Stimulated activated CD8-positive, alpha-beta memory T cell treated with anti-CD3 and anti-CD28 coated beads, Interleukin-2, amount 100 ng/mL, for 48 hours (primary cell): ENCODE measurements at places on chromosomes 6 and 20.

DNA sequence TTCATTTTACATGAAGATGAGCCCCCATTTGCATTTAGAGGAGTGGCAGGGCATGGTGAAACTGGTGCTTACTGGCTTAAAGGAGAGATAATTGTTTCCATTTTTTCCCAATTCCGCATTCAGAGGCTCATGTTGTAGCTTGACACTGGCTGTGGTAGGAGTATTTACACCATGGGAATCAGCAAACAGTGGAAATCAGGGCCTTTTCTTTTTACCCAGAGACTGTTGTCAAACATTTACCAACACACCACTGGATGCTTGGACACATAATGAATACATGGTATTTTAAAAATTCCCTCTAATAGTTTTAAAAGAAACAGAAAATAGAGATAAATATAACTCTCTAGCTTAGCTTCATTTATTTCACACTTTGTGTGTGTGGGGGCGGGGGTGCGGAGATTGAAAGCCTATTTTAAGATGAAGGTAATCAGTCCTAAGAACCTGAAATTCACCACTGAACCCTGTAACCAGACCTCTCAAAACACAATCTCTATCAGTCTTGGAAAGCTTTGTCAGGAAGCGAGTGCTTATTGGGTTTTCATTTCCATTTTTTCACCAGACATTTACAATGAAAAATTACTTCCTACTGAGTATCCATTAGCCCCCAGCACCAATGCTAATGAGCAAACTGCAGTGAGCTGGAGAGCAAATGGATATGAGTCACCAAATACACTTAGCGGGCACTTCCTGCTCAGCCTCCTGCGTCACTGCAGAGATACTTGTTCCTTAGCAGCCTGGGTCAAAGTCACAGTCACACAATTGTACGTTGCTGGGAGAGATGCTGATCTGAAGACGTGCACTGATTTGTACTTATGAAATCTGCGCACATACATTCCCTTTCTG is 532.0 kb downstream of the BCKDHB start:
- no peak for DNase-seq

DNA sequence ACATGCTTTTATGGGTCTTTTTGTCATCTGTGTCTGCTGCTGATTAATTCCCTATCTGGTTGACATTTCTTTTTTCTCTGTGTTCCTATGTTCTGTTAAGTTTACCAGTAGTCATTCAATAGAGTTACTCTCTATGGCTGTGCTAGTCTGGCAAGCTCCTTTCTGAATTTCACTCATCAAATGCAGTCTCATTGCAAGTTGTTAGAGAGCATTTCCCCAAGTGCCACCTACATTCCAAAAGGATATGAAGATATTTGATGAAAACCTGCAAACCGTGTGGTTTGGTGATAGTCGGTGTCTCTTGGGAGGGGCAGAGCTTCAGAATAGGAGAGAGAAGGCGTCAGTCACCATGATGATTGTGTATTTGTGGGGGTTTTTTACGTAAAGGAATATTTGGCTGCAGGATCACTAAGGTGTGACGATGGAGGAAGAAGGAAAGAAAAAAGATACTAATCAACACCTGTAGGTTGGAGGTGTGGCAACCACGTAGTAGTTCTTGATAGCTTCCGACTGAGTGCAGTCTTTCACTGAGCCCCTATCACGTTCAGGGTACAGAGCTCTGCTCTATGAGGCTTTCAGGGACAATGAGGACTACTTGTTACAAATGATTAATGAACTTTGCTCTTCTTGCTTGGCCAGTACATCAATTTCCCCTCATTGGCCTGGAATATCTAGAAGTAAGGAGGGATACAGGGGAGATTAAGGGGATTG is 73.1 kb upstream of the TNFAIP3 start:
- no peak for DNase-seq

DNA sequence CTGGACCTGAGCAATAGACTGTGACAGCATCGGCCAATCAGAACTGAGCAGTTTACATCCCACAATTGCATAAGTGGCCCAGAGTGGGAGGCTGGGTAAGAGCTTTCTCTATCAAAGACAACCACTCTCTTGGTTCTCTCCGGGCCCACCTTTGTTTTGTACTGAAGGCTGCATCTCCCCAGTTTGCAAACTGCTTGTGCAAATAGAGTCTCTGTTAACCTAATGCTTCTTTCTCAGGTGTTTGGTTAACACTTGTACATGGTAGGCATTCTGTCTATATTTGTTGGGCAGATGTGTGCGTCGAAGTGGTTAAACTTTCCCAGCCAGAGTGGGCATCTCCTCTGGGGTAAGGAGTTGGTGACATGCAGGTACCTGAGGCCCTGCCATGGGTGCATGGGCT is 177.1 kb downstream of the CDH26 start:
- DNase-seq = no peak

- DNase-seq = no peak
Measured at GRCh38 chr20:9149796-9150195, 80.9 kb downstream of the PLCB4 start.

DNA sequence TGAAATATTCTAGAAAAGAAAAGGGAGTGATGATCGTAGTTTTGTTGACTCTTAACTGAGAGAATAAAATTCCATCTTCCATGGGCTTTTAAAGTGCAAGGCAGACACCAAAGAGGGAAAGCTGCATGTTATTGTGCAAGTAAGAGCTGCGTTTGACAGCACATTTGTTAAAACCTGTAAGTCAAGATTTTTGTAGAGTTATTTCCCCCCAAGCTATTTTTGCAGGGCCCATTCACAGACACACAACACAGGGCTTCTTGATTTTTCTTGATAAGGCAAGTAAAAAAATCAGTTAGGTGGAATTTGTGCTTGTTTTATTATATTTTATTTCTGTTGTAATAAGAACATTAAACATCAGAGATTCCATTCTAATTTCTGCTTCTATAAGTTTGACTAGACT is 13.8 kb downstream of the CFAP206 start:
- no peak for DNase-seq

DNA sequence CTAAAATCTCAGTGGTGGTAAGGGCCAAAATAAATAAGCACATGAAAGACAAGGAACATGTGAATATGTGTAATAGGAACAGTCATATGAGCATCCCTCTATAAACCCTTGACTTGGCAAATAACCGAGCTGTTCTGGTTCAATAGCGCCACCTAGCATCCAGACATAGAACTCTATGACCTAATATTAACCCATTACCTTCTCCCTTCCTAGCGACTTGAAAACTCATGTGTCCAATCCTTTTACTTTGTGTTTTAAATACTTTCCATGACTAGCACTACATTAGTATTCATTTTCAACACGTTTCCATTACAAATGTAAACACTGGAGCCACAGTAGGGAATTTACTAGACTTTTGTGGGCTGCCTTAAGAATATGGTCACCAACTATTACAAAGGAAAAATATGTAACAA is 279.7 kb downstream of the UST start:
- DNase-seq = no peak

DNA sequence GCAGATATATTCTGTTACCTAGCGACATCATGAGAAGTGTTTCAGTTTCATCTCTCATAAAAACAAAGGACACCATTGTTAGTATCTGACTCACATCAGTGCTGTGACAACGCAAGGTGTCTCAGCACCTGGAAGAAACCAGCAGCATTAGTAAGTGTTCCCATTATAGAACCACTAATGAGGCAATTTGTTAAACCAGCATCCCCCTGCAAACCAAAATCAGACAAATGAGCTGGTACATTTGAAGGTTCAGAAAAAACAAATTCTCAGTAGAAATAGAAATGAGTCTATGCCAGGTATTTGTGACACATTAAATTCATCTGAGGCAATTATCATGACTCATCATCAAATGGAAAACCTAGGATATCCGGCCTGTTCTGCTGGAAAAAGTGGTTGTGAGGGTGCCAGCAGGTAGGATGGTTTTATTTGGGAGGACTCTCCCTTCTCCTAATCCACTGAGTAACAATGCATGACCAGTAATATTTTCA is 151.7 kb downstream of the TMEM200A start:
- DNase-seq = no peak

- DNase-seq = no peak
Measured at GRCh38 chr6:5513408-5513807, 252.1 kb downstream of the FARS2 start.

DNA sequence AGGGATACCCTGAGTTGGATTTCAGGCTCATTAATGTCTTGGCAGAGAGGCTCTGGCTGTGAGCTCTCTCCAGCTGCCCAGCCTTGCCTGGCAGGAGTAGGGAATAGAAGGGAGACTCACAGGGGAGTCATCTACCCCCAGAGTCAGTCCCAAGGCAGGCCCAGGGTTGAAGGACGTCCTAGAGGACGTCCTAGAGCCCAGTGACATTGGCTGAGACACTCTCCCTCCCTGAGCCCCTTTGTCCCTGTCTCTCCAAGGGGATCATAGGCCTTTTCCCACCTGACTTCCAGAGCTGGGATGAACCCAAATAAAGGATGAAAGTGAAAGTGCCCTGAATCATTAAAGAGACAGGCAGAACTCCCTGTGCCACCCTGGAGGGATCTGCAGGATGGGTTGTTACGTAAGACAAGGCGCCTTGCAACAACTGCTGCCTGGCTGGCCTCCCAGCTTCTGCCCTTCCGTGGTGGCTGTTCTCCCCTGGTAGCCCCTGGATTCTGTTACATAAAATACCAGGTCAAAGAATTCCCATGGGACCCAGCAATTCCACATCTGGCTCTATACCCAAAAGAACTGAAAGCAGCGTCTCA is 53.6 kb upstream of the SIRPA start:
- no peak for DNase-seq

GRCh38 chr20:19966840-19967239 is 50.3 kb upstream of the NAA20 start:
- DNase-seq = no peak

DNA sequence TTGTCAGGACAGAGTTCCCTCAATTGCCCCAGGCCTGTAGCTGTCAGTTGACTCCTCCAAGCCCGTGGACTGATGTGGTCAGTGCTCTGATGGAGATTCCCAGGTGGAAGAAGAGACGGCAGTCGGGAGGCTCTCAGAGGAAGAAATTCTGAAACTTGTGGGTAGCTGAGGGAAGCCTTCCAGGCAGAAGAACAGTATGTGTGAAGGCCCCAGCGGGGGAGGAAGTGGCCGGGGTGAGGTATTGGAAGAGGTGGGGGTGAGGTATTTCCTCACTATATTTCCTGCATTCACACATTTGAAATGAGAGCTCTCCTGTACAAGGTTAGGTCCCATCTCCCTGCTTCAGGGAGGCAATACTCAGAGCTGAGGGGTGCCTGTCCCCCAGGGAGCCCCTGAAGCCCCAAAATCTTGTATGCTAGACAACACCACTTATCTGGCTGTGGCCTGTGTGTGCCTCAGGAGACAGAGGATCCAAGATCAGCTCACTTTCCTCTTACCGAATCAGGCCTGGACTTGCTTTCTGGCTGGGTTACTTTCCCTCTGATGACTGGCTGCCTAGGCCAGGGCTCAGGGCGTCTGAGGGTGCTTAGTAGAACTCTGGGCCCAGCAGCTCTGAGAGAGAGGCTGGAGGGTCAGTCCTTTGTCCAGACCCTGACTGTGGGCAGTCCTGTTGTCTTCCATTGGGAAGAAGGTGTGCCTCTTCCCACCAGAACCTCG is 49.3 kb upstream of the MYL9 start:
- peak; percentile 16 for DNase-seq

- DNase-seq = no peak
Measured at GRCh38 chr20:11581271-11581670, 336.4 kb upstream of the BTBD3 start.

DNA sequence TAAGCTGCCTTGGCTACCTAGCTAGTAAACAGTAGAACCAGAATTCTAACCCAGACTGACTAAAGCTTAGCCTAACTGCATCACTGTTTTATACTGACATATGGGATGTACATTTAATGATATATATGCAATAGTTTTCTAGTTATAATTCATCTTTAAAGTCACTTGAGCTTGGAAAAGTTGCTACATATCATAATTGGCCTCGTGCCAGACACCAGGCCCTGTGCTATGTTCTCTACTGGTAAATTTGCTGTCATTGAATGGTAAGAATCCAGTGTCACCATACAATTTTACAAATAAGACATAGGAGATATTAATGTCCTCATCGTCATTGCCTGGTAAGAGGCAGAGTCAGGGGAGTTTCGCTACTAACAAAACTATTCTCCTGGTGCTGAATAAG is 396.8 kb downstream of the CDKAL1 start:
- no peak for DNase-seq

DNA sequence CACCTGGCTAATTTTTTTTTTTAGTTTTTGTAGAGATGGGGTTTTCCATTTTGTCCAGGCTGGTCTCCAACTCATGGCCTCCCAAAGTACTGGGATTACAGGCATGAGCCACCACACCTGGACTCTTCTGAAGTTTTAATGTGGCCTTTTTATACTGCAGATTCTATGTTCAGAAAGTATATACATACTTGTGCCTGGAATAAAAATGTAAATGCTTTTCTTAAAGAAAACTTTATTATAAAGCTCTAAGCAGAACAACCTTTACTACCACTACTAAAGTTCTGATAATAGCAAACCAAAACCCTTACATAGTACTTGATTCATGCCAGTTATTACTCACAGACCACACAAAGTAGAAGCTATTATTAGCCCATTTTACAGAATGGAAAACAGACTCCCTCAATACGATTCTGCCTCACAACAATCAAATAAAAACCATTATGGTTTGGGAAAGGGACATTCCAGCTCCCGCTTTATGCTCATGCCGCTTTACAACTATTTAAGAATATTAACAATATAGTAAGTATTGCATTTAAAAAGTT is 5.3 kb downstream of the PHIP start:
- no peak for DNase-seq

DNA sequence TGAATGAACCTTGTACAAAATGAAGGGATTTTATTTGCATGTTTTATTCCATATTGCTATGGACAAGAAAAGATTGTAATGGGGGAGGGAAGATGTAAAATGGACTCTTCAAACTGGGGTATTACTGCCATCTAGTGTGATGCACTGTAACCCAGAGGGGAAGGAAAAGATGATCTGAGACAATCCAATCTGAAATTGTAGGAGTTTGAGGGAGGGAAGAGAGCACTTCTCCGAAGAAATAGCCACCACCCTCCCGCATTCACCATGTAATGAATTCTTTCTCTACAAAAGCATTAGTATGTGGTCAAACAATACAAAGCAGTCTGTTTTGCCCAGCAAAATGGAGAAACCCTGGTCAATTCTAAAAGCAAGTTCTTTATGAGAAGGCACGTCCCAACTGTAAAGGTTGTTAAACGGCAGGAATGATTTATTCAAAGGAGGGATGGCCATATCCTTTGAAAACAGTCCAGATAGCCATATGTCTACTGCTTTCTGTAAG is 679.5 kb upstream of the NRSN1 start:
- DNase-seq = no peak

- DNase-seq = no peak
Measured at GRCh38 chr20:36883977-36884535, 8.1 kb downstream of the TLDC2 start.

GRCh38 chr6:152087701-152088100 is 280.2 kb downstream of the ESR1 start:
- DNase-seq = no peak
